ENCODE measurements at places on chromosomes 5 and 9.

DNA sequence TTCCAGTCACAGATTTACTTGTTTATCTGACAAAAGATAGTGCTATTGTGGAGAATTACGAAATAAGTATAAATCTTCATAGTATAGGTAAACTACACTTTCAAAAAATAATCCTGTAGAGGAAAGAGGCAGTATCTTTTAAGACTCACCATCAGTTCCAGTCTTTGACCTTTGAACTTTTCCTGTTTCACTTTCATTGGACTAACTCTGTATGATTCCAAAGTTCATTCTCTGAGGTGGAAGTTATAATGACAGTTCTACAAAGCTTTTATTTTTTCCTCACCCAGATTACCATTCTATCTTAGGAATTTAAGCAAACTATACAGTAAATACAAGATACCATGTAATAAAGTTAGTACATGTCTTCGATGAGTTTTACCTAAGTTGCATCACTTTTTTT, 901.3 kb upstream of the SEMA6A start:
- no peak for DNase-seq

DNA sequence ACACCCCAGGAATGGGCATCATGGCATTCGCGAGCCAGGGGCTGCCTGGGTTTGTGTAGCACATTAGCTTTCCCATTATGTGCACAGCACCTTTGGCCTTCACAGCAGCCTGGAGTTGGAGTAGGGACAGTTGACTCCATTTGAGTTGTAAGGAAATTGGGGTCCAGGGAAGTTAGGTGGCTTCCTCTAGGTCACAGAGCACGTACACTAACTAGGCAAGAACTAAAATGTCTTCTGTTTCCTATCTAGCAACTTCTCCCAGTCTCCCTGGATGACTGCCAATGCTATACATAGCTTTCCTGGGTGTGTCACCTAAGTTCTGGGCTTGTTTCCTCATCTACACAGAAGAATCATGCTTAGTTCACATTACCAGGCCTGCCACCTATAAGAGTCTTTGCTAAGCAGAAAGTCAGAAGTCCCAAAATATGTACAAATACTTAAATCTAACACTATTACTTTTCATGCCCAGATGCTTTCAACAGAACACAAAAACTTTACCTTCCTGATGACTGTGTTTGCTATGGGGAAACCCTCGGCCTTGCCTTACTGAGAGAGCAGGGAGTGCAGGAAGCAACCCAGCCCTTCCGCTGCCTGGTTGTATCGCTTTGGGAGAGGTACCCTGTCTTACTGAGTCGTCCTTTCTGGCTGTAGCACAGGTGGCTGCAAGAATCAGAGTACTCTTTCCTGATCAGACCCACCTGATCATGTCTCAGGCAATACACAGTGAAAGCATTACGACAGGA, 12.0 kb downstream of the MACROH2A1 start:
- peak; percentile 95 for DNase-seq

GRCh38 chr9:85741095-85741874, 469 bp downstream of the AGTPBP1 start:
- peak; percentile 23 for DNase-seq

DNA sequence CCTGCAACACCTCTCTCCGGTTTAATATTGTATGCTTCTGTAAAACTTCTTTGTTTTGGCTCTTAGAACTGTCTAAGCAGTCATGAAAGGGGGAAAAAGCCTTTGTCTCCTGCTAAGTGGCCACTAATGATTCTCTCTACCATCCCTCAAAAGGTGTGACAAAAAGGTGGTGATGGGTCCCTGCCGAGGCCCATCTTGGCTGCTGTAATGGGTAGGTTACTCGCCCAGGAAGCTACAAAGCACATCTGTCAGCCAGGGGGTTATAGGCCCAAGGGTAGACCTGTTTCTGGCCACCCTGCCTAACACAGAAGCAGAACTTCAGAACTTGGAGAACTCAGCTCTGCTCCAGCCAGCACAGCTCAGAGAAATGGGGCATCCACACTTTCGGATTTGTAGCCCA, 1.6 kb downstream of the FAM219A start:
- DNase-seq, result no peak

- DNase-seq, result no peak
Measured at GRCh38 chr9:132840980-132841379, 37.1 kb downstream of the AK8 start.

- peak; percentile 78 for DNase-seq
Measured at GRCh38 chr9:98971168-98971914, 27.6 kb downstream of the COL15A1 start.

GRCh38 chr9:75088646-75089372, 495 bp downstream of the OSTF1 start:
- peak; percentile 67 for DNase-seq

- DNase-seq, result no peak
Measured at GRCh38 chr5:67085616-67086015, 111.0 kb downstream of the CD180 start.

GRCh38 chr5:137264041-137264440, 235.1 kb downstream of the SPOCK1 start:
- DNase-seq, result no peak

DNA sequence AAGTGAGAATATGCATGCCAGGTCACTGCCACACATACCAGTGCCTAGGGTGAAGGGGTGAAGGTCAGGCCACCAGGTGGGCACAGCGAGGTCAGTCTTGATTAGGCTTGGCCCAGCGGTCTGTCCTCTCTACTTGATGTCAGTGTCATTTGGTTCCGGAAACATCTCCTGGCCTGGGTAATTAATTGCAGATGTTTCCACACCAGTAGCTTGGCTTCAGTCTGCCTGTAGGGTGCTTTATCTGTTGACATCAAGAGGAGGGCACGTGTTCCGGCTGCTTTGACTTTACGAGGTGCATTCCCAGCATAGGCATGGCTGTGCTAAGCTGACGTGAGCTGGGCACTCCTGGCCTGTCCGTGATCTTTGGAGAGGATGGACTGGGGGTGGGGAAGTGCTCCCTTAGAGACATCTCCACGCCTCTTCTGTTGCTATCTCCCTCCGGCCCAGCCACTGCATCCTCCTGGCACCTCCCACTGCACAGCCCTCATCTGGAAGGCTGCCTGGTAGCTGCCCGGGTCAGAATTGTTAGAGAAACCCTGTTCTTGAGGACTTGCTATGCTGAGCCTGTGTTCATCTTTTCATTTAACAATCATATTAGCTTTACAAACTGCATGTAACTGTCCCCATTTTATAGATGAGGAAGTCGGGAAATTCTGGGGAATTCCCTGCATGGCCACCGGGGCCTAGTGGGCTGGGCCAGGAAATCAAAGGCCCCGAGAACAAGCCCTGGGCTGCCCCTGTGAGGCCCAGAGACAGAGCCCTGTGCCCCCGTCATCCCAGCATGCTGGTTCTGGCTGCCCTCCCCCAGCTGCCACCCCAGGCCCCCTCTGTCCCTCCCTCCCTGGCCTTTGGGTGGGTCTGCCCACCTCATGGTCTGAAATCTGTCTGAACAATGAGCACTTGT, 29.1 kb downstream of the JADE2 start:
- DNase-seq, result peak; percentile 72

DNA sequence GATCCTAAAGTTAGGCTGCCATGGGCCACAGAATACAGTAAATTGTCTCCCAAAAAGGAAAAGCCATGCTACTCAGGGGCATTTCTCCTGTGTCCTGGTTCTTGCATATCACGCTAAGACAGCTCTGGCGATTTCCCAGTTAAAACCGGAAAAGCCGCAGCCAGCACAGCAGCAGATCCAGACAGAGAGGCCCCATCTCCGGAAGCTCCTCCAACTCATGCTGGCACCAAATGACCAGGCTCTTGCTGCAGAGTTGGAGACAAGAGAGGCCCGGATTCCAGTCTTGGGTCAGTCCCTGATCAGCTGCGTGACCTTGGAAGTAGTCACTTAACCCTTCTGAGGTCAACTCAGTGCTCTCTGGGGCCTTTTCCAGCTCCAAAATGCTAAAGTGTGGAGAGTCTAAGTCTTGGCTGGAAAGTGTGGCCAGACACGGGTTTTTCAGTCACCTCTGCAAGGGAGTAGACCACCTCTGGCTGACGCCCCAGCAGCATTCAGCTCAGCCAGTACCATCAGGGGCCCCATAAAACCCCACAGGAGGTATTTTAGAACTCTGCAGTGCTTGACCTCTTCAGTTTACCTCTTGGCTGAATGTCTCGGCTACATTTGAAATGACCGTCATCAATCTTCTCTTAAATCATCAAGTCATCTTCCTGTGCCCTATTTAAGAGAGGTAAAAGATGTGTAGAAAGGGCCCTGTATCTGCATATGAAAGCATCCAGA, 16.2 kb downstream of the GDNF start:
- no peak for DNase-seq

DNA sequence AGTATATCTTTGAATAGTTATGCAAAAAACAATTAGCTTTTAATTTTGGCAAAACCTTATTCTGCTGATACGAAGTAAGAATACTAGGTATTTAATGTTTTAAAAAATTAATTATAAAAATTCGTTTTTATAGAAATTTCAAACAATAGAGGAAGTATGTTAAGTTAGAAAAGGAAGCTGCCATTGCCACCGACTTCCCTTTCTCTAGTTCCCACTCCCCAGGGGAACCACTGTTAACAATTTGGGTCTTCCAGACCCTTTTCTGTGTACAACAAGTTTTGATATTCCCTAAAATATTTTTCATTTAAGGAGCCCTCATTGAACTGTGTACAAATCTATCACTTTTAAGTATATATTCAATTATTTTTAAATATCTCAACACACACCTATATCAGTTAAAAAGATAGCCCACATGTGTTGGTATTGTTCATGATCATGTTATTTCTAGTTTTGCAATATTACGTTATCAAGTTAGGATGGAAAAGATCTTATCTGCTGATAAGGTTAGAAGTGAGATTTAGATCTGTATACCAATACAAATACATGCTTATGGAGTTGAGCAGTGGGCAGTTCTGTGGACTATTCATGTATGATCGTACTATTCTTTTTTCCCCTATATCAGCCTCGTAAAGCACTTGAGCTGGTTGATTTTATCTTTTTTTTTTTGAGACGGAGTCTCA, 25.9 kb downstream of the NDFIP1 start:
- no peak for DNase-seq

DNA sequence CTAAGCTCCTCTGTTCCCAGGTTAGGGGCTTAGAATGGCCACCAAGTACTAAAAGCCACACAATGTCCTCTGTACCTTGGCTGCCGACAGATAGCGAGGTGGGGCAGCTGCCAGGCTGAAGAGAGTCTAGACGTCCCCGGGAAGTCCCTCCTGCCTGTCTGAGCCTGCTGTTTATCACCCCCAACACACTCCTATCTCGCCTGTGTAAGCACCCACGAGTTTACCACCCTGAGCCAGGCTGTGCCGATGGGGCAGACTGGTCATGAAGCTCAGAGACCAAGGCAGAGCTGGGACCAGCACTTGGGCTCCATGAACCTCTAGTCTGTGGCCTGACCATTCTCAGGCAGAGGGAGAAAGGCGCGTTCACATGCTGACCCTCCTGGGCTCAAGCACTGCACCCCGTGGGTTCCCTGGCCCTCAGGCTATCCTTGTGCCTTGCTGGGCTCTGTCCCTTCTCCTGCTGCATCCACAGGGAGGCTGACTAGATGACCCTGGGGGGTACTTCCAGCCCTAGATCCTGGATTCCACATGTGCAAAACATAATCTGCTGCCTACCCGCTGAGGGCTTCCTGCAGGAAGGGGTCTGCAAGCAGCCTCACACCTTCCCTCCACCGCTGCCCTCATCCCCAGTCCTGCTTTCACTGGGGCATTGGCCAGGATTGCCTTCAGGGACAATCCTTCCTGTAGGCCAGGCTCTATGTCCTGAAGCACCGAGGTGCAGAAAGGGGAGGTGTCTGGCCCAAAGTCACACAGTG, 18.6 kb upstream of the SLC25A51 start:
- no peak for DNase-seq

GRCh38 chr5:163718272-163718671, 212.9 kb downstream of the MAT2B start:
- no peak for DNase-seq

GRCh38 chr9:98428454-98428853, 173.0 kb upstream of the TBC1D2 start:
- no peak for DNase-seq

DNA sequence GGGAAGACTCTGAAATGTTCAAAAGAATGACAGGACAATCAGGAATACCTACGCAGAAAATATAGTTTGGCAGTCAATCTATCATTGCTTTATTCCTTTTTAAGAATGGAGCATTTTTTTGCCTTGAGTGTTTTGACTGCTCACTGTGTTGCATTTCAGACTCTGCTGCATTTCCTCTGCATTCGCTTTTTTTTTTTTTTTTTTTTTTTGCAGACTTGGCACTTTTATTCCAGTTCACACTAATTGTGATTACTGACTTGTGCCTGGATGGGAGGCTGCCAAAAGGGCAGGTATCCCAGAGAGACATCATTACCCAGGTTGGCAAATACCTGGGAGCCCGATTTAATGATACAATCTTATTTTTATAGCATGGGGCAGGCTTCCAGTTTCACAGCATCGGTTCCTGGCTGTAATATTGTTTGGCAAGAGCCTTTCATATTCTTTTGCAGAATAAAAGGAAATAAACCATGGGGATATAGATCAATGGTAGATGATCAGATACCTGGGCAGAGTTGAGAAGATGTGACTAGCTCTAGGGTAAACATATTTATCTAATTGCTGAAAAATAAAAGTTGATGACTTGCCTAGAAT, 1132.6 kb downstream of the MAT2B start:
- DNase-seq, result no peak

DNA sequence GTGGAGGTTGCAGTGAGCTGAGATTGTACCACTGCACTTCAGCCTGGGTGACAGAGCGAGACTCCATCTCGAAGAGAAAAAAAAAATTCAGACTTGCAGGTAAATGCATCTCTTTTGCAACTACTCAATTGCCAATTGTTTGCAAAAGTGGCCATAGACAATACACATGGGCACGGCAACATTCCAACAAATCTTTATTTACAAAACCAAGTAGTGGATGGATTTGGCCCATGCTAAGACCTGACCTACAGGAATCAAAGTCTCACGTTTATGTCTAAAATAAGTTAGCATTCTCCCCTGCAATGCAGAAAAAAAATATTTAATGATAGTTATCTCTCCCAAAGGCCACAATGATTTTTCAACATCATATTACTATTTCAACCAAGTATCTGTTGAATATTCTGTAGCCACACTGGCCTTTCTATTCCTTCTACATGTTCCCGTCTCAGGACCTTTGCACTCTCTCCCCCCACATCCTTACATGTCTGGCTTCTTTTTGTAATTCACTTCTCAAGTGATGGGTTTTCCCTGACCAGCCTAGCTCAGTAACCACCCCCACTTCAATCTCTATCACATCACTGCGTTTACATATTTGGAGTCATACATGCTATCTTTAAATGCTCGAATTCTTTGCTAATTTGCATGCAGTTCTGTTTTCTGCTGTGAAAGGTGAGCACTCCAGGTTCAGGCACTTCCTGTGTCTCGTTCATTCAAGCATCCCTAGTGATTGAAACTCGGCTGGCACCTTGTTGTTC, 54.2 kb downstream of the FNBP1 start:
- DNase-seq, result no peak

DNA sequence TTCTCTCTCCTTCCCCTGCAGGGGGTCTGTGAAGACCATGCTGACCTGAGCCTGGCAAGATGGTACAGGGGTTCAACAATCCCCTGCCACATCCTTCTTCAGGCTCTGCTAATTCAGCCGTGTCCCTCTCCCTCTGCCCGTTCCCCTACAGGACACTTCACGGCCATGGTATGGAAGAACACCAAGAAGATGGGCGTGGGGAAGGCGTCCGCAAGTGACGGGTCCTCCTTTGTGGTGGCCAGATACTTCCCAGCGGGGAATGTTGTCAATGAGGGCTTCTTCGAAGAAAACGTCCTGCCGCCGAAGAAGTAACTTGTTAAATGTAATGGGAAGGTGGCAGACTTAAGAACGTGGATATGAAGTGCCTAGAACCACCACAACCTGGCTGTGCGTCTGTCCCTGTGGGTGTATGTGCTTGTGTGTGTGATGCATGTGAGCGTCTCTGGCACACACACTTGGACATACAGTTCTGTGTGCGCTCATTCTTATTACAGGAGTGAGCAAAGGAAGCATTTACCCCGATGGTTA, 6.9 kb upstream of the CCIN start:
- DNase-seq, result no peak

All from fibroblast of lung (primary cell).